ENCODE measurements at places on chromosomes 6 and 20.

DNA sequence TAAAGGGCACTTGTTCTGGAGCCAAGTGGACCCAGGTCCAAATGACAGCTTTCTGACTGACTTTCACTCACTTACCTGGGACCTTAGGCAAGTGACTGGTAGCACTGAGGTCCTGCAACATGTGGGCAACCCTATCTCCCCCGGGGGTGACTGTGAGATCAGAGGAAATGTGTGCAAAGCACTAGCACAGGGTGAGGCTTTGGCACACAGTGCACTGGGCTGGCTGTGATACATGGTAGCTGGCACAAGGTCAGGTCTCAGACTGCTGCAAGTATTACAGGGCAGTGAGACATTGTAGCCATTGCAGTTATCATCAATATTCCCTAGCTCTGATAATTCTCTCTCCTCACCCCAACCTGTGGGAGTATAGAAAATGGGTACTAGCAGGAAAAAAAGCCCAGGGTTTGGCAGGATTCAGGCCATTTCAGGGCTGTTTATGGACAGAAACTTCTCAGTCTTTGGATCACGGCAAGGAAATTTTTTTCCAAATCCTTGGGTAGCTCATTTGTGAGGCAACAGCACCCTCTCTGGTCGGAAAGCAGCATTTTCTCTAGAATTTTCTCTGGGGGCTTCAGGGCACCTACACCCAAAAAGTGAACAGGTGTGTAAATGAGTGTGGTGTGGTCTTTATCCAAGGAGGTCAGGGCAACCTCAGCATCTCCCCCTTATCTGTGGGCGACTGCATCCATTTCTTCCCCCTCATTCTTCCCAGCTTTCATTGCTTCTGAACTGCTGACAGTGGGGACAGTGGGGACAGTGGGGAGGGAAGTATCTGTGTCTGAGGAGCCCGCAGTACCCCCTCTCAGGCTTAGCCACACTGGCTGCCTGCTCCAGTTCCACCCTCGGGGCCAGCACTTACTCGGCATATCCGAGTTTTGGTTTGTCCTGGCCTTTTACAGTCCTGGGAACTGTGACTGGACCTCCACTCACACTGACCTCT is 148.7 kb upstream of the PHACTR3 start:
- DNase-seq = peak; percentile 53

GRCh38 chr6:76790045-76790796 is 673.1 kb downstream of the HTR1B start:
- no peak for DNase-seq

DNA sequence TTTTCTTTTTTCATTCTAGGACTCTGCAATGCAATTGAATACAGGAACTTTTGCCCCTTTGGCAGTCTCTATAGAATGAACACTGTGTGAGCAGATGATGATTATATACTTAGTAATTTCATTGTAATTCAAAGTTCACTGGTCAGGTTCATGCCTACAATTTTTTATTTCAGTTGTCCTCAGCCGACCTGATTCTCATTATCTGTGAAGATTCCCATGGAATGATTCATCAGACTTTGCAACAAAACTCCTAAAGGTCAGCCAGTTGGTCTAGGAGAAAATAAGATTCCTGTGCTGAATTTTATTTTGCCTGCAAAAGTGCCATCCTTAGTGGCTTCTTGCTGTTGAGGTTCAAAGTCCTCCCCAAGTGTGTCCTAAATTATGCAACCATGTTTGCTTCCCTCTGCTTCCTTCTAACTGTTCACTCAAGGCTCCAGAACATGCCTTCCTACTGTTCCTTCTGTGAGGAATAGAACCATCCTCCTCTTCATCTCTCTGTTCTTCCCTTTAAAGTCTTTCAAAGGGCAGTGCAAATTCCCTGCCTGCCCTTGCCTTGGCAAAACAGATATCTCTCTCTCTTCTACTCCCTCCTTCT is 194.2 kb upstream of the CNR1 start:
- DNase-seq = no peak

GRCh38 chr6:83463886-83464285 is 33.0 kb upstream of the ME1 start:
- no peak for DNase-seq

GRCh38 chr6:34459899-34460593 is 5.8 kb upstream of the PACSIN1 start:
- no peak for DNase-seq

- DNase-seq = no peak
These were observed 112.1 kb upstream of the PTPN1 start for GRCh38 chr20:50398064-50398463.

GRCh38 chr20:16434062-16434664 is 139.1 kb downstream of the KIF16B start:
- DNase-seq = peak; percentile 9

DNA sequence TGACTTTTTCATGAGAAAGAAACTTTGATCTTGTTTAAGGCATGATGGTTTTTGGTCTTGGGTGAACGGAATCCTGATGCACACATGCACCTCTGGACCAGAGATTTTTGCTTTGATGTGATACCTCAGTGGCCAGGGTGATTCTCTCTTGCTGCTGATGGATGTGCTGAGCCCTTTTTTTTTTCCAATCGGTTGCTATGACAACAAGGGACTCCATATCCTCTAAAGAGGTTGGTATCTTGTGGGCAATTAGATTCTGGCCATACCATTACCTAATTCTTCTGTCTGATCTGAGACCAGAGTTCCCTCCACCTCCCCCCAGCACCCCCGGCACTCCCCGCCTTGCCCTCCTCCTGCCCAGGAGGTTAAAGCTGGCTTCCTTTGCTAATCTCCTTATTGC is 24.9 kb downstream of the PDYN start:
- no peak for DNase-seq

GRCh38 chr6:112007805-112008204 is 46.1 kb upstream of the CCN6 start:
- DNase-seq = no peak

- no peak for DNase-seq
These were observed 145.7 kb downstream of the RIMS1 start for GRCh38 chr6:72032086-72032485.

DNA sequence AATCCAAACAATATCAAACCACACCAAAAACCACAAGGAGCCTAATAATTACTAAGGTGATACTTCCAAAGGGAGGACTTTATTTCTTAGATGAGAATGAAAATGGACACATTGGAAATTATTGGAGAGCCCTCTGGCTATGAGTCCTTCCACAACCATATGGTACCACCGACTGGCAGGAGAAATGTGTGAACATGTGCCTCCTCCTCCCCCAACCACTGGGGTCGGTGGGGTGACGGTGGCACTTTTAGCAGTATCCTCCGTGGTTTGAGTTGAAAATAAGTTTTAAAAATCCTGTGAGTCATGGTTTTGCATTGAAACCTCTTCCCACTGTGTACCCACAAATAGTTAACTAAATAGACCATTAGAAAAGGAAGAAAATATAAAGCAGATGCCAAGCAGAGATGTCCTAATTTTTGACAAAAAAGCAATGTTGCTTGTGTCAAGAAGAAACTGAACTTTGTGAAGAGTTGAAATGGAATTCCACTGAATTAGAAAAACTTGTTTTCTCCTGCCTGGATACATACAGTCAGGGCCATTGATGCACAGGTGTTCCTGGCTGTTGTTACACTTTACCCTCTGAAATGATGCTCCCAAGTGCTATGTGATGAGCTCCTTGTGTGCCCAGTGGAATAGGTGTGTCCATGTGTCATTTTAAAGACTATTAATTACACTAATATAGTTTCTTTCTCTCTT is 3.2 kb downstream of the EDN1 start:
- DNase-seq = no peak

DNA sequence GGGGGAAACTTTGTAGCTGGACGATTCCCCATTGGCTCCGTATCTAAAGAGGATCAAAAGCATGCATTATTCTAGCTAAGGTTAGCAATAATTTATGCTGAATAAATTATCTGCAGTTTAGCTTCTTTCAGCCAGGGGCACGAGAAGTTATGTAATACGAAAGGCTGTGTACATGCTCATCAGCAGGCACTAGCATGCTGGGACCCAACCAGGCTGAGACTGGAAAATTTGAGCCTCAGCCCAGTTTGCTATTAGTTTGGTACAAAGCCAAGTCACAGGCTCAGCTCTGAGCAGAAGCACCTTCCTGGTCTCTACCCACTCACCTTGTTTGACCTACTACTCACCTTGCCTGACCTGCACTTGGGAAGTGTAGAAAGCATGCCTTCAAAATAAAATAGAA is 328.1 kb upstream of the ARID1B start:
- DNase-seq = no peak
